ENCODE measurements at places on chromosomes 2 and 18.

GRCh38 chr18:50315100-50315871 lies 27.8 kb upstream of the CXXC1 start:
- no peak for DNase-seq

DNA sequence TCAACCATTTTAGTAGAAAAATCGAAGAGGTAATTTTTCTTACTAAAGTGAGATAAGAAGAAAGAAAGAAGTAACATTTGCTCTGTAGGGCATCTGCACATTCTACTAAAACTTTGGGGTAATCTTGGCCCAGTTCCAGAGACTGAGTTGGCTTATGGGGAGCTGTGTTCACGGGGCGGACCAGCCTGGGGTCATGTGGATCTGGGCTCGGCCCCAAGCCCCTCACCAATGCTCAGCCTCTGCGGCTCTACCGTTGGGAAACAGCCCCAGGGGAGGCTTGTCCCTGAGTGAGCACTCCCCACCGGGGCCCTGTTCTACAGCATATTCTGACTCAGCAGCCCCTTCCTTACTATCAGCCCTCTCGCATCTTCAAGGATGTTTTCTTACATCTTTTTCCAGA lies 132.3 kb downstream of the RTP5 start:
- DNase-seq, result no peak

DNA sequence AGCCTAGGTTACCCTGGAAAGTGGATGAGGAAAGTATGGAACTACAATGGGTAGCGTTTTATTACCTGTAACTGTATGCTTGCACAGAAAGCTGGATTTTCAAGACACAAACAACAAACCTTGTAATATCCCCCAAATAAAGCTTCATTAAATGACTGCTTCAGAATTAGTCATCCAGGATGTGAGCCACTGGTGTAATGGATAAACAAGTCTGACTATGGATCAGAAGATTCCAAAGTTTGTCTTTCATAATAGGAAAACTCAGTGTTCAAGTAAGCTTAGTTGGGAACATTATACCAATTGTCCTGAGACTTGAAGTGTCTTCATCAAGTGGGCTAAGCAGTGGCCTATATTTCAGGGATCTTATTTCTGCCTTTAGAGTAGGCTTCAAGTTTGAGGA lies 518.8 kb downstream of the LRP1B start:
- no peak for DNase-seq

DNA sequence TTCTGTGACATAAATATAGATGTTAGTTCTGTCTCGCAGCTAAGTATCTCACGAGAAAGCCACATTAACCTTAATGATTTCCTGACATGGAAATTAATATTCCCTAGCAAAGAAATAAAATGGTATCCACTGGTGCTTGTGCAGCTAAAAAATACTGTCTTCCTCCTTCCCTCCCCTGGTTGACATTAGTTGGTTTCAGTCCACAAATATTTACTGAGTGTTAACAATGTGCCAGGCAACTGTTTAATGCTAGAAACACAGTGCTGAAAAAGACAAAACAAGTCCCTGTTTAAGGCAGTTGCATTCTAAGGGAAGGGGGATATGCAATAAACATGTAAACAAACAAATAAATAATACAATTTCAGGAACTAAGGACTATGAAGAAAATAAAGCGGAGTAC lies 44.2 kb upstream of the VPS54 start:
- DNase-seq, result no peak

GRCh38 chr18:9987931-9988330 lies 74.1 kb downstream of the VAPA start:
- no peak for DNase-seq

All from stimulated activated CD4-positive, alpha-beta T cell treated with anti-CD3 and anti-CD28 coated beads, Interleukin-2, amount 100 ng/mL, for 24 hours (primary cell).